ENCODE measurements at places on chromosomes 1 and 21. TPM values are rescaled to one million over a fixed set of nuclear protein-coding genes. Genes with fewer than 3 reads are reported as not detected.
A peak's percentile ranks its signal among the peaks of the same experiment; 100 is the strongest.

- no peak for DNase-seq
- no peaks in the 10 kb centered on the region for H3K36me3 ChIP-seq
- no peak overlapping the region for H3K27ac ChIP-seq
- no peaks in the 10 kb centered on the region for H3K27me3 ChIP-seq
Observed at GRCh38 chr1:73026114-73026513, 743.8 kb upstream of the NEGR1 start.

- no peak overlapping the region for H3K27ac ChIP-seq
- DNase-seq = peak; percentile 1
- H3K4me3 ChIP-seq = no peak overlapping the region
- H3K4me1 ChIP-seq = no peaks in the 10 kb centered on the region
- no peaks in the 10 kb centered on the region for H3K36me3 ChIP-seq
Observed at GRCh38 chr1:225146478-225146877, 217.0 kb downstream of the DNAH14 start.

DNA sequence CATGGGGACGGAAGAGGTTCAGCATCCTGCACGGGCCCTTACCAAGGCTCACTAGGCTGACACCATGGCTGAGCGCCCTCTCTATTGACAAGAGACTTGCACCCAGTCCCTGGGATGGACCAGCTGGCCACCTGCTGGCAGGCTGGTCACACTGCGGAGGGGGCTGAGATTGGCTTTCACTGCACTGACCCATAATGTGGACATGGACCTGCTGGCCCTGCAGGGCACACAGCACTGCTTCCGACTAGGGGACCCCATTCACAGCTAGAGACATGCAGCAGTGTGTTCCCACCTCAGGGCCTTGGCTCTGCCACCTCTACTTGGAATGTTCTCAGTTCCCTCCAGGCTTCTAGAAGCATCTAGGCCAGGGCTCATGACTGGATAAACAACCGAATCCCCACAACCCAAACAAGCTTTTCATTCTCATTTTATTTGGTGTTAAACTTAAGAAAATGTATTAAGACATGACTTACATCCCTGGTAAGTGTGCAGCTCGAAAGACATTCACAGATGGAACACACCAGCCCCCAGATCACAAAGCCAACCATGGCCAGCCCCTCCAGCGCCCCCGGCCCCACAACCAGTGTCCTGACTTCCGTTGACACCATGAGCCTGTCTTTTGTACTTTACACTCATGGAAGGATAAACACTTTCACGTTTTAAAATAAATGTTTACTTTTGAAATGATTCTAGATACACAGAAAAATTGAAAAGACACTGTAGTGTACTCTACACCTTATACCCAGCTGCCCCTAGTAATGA, 9.3 kb upstream of the SRARP start:
- no peak overlapping the region for H3K27ac ChIP-seq
- DNase-seq = no peak

GRCh38 chr1:171590022-171590421, 32.0 kb upstream of the MYOCOS start:
- no peak overlapping the region for H3K27ac ChIP-seq
- H3K36me3 ChIP-seq = peaks cover 30% of the 10 kb centered on the region
- no peak for DNase-seq
- no peaks in the 10 kb centered on the region for H3K27me3 ChIP-seq
- no peak overlapping the region for H3K4me3 ChIP-seq
- no peaks in the 10 kb centered on the region for H3K4me1 ChIP-seq

- H3K4me3 ChIP-seq = no peak overlapping the region
- no peaks in the 10 kb centered on the region for H3K4me1 ChIP-seq
- no peaks in the 10 kb centered on the region for H3K27me3 ChIP-seq
- no peaks in the 10 kb centered on the region for H3K36me3 ChIP-seq
- no peak for DNase-seq
- no peak overlapping the region for H3K27ac ChIP-seq
Observed at GRCh38 chr1:216686860-216687766, 36.1 kb downstream of the ESRRG start.

GRCh38 chr1:230125640-230126528, 58.8 kb downstream of the GALNT2 start:
- H3K27me3 ChIP-seq = no peaks in the 10 kb centered on the region
- peaks cover 35% of the 10 kb centered on the region for H3K4me1 ChIP-seq
- no peak for DNase-seq
- no peak overlapping the region for H3K4me3 ChIP-seq
- peaks cover 3% of the 10 kb centered on the region for H3K36me3 ChIP-seq
- H3K27ac ChIP-seq = no peak overlapping the region

DNA sequence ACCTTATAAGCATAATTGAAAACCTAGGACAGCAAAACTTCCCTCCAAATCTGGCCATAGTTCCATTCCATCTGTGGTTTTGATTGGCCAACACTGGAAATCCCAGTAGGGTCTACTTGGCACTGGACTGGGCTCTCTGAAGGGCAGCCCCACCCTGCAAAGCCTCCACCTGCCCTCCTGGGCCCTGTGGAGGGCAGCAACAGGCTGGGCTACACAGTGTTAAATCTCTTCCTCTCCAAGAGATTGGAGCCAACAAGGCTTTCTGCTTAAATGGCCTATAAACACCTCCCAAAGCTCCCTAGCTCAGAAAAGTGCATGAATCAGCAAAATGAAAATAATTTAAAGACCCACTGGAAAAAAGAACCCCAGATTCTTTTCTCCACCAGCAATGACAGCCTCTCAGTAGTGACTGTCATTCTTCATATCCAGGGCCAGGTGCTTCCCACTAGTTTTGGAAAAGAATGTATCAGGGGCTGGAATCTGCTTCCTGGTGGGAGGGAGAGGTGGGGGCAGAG, 58.5 kb downstream of the BEND5 start:
- no peak for DNase-seq
- H3K27me3 ChIP-seq = no peaks in the 10 kb centered on the region
- no peaks in the 10 kb centered on the region for H3K36me3 ChIP-seq
- no peak overlapping the region for H3K27ac ChIP-seq
- H3K4me1 ChIP-seq = no peaks in the 10 kb centered on the region

DNA sequence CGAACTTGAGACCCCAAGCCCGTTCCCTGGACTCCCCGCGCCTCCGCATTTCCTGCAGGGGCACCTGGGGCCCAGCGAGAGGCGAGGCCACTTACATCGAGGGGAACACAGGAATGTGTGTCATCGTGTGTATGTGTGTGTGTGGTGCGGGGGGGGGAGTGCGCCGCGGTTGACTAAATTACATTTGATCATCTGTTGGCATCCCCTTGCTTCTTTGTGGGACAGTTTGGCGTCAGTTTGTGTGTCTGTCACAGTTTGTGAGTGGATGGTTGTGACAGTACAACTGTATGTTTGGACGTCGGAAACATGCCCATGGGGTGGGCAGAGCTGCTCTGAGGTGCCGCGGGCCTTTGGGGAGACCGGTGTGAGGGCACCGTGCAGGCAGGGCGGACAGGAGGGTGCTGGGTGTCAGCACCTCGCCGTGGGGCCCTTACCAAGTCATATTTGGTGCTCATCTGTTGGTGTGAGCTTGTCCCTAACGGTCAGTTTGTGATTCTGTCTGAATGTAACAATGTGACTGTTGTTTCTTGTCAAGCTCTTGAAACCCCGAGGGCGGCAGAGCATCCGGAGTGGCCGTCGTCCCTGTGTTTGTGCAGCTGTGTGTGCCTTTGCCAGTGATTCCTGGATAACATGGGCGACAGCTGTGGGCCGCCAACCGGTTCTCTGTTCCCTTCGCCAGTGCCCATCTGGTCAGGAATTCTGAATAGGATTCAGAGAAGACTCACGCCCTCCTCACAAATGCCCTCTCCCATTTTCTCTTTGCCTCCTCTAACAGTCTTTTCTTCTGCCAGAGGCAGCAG, 899 bp downstream of the OPRD1 start:
- H3K36me3 ChIP-seq = no peaks in the 10 kb centered on the region
- peak; percentile 39 for DNase-seq
- H3K27ac ChIP-seq = no peak overlapping the region
- H3K27me3 ChIP-seq = peaks cover 51% of the 10 kb centered on the region
- H3K4me1 ChIP-seq = peaks cover 13% of the 10 kb centered on the region

Gene SHE
- 6.7 TPM for polyA plus RNA-seq

Gene PDE9A
- polyA plus RNA-seq = 44.2 TPM
